Activated CD4-positive, alpha-beta memory T cell treated with anti-CD3 and anti-CD28 coated beads, Interleukin-2, amount 10 ng/mL, durations not matched to agents 7 days and 5 days (primary cell): ENCODE measurements at places on chromosomes 2 and 18.

DNA sequence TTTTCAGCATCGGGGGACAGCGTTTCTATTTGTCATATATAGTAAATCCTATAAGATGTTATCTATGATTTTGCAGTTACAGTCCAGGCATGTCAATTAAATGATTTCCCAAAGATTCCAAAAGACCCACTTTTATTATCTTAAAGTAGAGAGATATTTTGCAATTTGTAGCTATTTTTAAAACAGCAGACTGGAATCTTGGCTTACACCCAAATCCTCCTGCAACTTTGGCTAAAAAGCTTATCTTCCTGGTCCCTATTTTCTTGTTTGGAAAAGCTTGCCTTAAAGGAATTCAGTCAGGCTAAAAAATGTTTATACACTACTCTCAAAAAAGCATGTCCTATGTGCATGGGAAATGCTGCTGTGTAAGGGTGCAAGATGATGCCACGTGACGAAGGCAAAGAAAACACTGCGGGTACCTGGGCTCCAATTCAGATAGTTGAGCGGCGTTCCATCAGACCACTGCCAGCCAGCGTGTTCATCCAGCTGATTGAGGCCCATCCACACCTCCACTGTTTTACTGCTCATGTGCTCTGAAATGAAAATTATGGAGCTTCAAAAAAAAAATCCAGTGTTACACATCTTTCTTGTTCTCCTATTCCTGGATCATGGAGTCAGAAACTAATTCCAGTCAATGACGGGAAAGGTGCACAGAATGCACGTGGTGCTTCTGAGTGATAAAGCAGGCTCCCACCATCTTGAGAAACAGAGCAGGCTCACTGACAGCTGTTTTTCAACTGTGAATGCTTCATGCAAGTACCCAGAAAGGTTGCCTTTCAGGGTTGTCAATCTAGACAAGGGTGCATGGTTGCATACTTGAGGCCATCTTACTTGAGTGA is 33.8 kb downstream of the PLA2R1 start:
- H3K27ac ChIP-seq = no peak overlapping the region
- H3K36me3 ChIP-seq = no peaks in the 10 kb centered on the region
- DNase-seq = no peak

DNA sequence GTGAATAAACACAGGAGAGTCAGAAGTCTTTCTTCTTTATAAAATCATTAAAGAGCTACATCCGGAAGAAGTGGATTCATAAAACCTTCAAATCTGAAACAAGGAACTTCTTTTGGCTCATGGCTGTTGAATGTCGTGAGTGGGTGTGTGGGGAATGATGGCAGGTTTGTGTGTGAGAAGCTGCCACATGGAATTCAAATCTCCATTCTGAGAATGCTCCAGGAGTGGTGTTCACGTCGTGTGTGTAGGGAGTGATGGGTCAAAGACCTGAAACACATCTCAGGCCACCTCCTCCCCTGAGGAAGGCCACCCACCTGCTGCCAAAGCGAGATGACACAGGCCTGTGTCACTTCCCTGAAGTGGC is 28.9 kb downstream of the FAM228A start:
- peaks cover 46% of the 10 kb centered on the region for H3K36me3 ChIP-seq
- no peaks in the 10 kb centered on the region for H3K27me3 ChIP-seq
- H3K4me1 ChIP-seq = no peaks in the 10 kb centered on the region
- no peak for DNase-seq

GRCh38 chr2:71748227-71748626 is 294.9 kb downstream of the DYSF start:
- no peaks in the 10 kb centered on the region for H3K4me1 ChIP-seq
- H3K27ac ChIP-seq = no peak overlapping the region
- H3K36me3 ChIP-seq = no peaks in the 10 kb centered on the region
- no peak overlapping the region for H3K4me3 ChIP-seq
- no peak for DNase-seq
- H3K27me3 ChIP-seq = peaks cover 7% of the 10 kb centered on the region

DNA sequence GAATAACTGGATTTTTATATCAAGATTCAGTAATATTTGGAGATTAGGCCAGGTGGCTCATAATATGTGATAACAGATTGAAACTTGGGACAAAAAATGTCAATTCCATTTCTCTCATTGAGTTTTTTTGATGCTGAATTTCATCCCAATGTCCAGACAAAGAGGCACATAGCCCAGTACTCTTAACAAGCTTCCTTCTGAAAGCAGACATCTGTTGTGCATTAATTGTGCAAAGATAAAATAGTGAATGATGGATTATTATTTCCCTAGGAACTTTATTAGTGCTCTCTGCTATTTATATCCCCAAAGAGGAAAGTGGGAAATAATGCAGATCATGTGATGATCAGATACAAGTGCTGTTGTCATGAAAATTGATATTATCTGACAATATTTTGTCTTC is 234.1 kb downstream of the CCDC102B start:
- H3K27ac ChIP-seq = no peak overlapping the region
- no peaks in the 10 kb centered on the region for H3K4me1 ChIP-seq
- no peaks in the 10 kb centered on the region for H3K27me3 ChIP-seq
- no peak overlapping the region for H3K4me3 ChIP-seq
- no peaks in the 10 kb centered on the region for H3K36me3 ChIP-seq

DNA sequence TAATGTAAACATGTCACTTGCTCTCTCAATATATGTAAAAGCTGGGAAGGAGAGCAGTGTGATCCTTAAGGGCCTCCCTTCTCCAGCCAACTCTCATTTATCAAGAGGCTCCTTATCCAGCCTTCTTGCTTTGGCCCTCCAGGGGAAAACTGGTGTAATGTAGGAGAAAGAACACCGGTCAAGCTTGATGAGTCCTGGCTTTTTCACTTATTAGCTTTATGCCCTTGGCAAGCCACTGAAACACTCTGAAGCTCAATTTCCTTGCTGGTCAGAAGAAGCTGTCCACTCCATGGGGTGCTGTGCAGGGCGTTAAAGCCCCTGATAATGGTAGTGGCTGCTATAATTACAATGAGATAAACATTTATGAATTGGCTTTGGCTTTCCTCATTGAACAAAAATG is 251.2 kb upstream of the RBBP8 start:
- H3K4me1 ChIP-seq = no peaks in the 10 kb centered on the region
- DNase-seq = no peak
- no peak overlapping the region for H3K27ac ChIP-seq

DNA sequence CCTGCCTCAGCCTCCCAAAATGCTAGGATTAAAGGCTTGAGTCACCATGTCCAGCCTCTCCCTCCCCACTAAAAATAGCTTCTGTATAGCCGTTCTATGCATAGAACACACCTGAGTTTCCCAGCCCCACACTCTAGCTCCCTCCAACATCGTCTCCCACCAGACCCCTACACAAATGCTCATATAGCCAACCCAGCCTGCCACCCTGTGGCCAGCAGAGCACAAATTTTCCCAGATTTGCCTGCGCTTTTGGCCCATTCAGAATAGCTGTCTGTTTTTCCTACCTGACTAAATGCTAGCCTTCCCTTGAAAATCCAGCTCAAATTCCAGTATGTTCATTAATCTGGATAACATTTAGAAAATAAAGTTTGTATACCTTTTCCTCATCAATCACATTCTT is 22.8 kb downstream of the TRABD2A start:
- H3K4me3 ChIP-seq = no peak overlapping the region
- no peak overlapping the region for H3K27ac ChIP-seq

- H3K36me3 ChIP-seq = no peaks in the 10 kb centered on the region
- no peak overlapping the region for H3K4me3 ChIP-seq
- peaks cover 13% of the 10 kb centered on the region for H3K4me1 ChIP-seq
- H3K27ac ChIP-seq = no peak overlapping the region
- peaks cover 12% of the 10 kb centered on the region for H3K27me3 ChIP-seq
Measured at GRCh38 chr2:238948765-238949641, 101.1 kb downstream of the TWIST2 start.

DNA sequence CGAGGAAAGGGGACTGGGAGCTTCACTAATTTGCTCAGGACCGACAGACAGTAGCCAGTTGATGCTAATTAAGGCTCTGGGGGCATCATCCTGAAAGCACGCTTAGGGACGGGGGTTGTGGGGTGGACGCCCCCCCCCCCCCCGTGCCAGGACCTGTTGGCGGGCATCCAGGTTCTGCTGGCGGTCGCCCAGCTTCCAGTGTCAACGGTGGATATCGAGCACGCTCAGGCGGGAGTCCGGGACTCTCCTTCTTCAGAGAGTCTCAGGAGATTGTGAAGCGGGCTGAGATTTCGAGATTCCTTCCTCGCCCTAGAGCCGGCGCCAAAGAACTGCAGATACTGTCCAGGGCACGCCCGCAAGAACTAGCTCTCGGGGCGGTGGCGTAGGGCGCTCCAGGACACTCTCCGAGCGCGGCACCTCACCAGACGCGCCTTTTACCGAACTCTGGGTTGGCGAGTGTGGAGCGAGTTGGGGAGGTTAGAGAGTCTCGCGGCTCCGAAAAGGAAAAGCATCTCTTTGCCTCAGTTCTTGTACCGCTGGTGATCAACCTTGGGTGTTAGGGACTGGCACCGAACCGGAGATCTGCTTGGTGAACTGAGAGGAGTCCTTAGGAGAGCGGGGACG is 5.6 kb downstream of the RAX start:
- peaks cover 92% of the 10 kb centered on the region for H3K27me3 ChIP-seq
- no peak overlapping the region for H3K27ac ChIP-seq
- H3K4me1 ChIP-seq = peaks cover 38% of the 10 kb centered on the region
- H3K4me3 ChIP-seq = no peak overlapping the region

- no peaks in the 10 kb centered on the region for H3K36me3 ChIP-seq
- H3K27me3 ChIP-seq = peaks cover 37% of the 10 kb centered on the region
- no peak overlapping the region for H3K27ac ChIP-seq
- no peak overlapping the region for H3K4me3 ChIP-seq
- H3K4me1 ChIP-seq = no peaks in the 10 kb centered on the region
Measured at GRCh38 chr2:149056541-149057255, 18.2 kb downstream of the LYPD6B start.

- H3K4me1 ChIP-seq = no peaks in the 10 kb centered on the region
- no peak for DNase-seq
- peaks cover 35% of the 10 kb centered on the region for H3K27me3 ChIP-seq
- H3K27ac ChIP-seq = no peak overlapping the region
- H3K4me3 ChIP-seq = no peak overlapping the region
Measured at GRCh38 chr18:48470484-48471180, 61.4 kb upstream of the ZBTB7C start.

GRCh38 chr2:177124371-177124770 is 88.2 kb upstream of the HNRNPA3 start:
- H3K27me3 ChIP-seq = peaks cover 20% of the 10 kb centered on the region
- DNase-seq = no peak
- H3K4me3 ChIP-seq = no peak overlapping the region

- no peak overlapping the region for H3K4me3 ChIP-seq
- peaks cover 16% of the 10 kb centered on the region for H3K27me3 ChIP-seq
- DNase-seq = no peak
- no peak overlapping the region for H3K27ac ChIP-seq
- no peaks in the 10 kb centered on the region for H3K36me3 ChIP-seq
- peaks cover 11% of the 10 kb centered on the region for H3K4me1 ChIP-seq
Measured at GRCh38 chr2:112835536-112836162, 930 bp downstream of the IL1B start.

GRCh38 chr2:135909976-135910375 is 33.7 kb upstream of the MCM6 start:
- H3K4me1 ChIP-seq = peaks cover 6% of the 10 kb centered on the region
- H3K36me3 ChIP-seq = peaks cover 56% of the 10 kb centered on the region
- no peak overlapping the region for H3K4me3 ChIP-seq
- DNase-seq = no peak
- no peak overlapping the region for H3K27ac ChIP-seq

DNA sequence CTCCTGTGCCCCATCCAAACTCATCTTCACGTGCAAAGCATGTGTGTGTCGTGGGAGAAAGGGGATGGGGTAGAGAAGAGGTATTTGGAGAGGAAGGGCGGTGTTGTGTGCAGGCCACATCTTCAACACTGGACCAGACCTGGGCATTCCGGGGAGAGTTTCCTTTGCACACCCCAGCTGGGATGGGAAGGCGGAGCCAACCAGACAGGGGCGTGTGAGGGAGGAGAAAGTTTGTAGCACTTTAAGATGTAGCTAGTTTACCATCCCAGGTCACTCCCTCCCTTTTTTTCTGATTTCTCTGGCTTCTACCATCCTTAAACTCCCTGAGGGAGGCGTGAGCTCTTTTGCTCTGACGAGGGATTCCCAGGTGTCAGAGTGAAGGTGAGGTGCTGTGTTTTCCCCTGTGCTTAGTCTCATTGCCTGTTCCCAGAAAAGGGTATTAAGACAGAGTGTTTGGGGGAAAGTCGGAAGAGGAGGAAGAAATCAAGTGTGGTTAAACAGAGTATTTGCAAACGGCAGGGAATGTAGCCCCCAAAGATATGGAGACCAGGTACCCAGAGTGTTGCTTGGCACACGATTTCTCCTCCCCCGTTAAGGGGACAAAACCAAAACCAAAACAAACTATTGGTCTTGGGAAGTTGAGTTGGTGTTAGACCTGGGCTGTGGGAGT is 1.6 kb downstream of the SETBP1 start:
- no peaks in the 10 kb centered on the region for H3K36me3 ChIP-seq
- no peak overlapping the region for H3K4me3 ChIP-seq
- H3K4me1 ChIP-seq = peaks cover 23% of the 10 kb centered on the region
- no peak overlapping the region for H3K27ac ChIP-seq

DNA sequence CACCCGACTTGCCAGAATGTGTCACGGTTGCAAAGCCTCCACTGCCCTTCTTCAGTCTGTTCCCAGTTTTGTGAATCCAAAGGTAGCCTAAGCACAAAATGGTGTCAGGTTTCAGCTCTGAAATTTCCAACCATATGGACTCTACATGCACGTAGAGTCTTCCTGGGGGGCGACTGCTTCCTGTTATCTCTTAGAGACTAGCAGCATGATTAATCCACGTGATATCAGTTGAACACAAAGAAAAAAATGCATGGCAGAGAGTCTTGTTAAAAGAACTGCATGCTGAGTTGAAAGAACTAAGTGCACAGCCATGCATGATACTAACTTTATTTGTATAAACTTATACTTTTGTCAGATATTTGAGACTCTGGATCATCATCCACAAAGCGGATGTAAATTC is 404.4 kb downstream of the SOCS6 start:
- H3K27ac ChIP-seq = no peak overlapping the region
- DNase-seq = no peak
- no peak overlapping the region for H3K4me3 ChIP-seq
- no peaks in the 10 kb centered on the region for H3K27me3 ChIP-seq
- no peaks in the 10 kb centered on the region for H3K4me1 ChIP-seq

DNA sequence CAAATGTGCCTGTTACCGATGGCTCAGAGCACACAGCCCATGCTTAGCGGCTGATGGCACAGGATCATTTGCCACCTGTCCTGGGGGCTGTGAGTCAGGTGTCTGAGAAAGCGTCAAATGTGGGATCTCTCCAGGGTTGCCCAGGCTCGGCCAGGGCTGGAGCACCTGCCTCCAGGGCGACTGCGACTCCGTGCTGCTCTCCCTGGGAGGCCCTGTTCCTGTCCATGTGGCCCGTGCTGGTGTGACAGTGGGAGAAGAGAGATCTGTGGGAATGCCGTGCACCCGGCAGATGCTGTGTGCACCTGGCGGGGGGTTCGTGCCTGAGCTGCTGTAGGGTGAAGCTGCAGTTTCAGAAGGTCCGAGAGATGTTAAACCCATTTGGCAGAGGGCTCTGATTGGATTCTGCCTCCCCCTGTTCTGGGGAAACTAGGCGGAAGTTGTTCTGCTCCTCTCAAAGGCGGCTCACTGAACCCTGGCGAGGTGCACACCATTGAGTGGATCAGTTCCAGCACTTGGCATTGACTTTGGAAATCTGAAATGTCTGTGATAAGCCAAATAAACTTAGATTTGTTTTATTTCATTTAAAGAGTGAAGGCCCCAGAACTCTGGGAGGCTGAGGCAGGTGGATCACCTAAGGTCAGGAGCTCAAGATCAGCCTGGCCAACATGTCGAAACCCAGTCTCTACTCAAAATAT is 34.7 kb upstream of the TPO start:
- no peak overlapping the region for H3K4me3 ChIP-seq
- DNase-seq = no peak
- no peaks in the 10 kb centered on the region for H3K27me3 ChIP-seq
- H3K4me1 ChIP-seq = no peaks in the 10 kb centered on the region

GRCh38 chr2:121254748-121255147 is 30.3 kb downstream of the TFCP2L1 start:
- DNase-seq = no peak
- peaks cover 2% of the 10 kb centered on the region for H3K4me1 ChIP-seq
- H3K4me3 ChIP-seq = no peak overlapping the region
- H3K27ac ChIP-seq = no peak overlapping the region
- no peaks in the 10 kb centered on the region for H3K36me3 ChIP-seq
